Activated CD4-positive, alpha-beta memory T cell treated with anti-CD3 and anti-CD28 coated beads for 36 hours (primary cell): ENCODE measurements at places on chromosomes 2 and 18. TPM values are rescaled to one million over a fixed set of nuclear protein-coding genes. Genes with fewer than 3 reads are reported as not detected.

PEX13 gene
- total RNA-seq, result 18.4 TPM

RGPD3 gene
- total RNA-seq, result 0.24 TPM

RAB27B gene
- 0.31 TPM for total RNA-seq

PJVK gene
- 3.0 TPM for total RNA-seq

RNF152 gene
- total RNA-seq, result 0.12 TPM

POTEE gene
- 0.57 TPM for total RNA-seq

- DNase-seq, result no peak
Observed at GRCh38 chr2:219244789-219245147, 476 bp downstream of the GLB1L start.

GRCh38 chr2:10387033-10387432 is 61.1 kb downstream of the ODC1 start:
- DNase-seq, result no peak

GRCh38 chr2:175244697-175245096 is 63.2 kb upstream of the ATP5MC3 start:
- DNase-seq, result no peak

DNA sequence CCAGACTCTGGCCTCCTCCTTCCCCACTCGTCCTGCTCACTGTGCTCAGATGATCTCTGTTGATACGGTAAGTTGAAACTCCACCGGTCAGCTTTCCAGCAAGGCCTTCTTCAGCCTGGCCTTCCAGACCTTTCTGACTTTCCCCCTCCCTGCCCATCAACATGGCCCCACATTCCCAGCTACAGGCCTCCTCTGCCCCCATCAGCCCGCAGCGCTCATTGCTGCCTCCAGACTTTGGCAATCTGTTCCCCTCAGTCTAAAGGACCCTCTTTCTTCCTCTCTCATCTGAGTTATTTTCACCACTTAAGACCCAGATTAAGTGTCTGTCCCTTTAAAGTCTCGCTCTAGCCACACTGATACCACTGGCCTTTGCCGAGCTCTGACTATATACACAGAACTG is 10.6 kb downstream of the LOXHD1 start:
- no peak for DNase-seq

DNA sequence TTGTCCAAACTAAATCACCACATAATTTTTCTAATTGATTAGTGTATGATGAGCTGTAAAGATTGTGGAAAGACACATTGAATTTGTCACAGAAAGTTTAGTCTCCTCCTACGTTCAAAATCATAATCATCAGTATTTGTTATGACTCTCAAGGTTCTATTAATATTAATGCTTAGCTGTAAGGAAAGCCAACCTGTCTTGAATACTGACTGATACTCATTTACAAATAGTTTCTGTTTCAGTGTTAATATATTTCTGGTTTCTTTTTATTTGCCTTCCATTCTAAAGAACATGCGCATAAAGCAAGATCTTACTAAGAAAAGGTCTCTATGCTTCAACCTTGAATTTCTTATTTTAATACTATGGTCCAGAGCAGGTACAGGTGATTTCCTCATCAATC is 55.1 kb downstream of the CPS1 start:
- DNase-seq, result no peak

DNA sequence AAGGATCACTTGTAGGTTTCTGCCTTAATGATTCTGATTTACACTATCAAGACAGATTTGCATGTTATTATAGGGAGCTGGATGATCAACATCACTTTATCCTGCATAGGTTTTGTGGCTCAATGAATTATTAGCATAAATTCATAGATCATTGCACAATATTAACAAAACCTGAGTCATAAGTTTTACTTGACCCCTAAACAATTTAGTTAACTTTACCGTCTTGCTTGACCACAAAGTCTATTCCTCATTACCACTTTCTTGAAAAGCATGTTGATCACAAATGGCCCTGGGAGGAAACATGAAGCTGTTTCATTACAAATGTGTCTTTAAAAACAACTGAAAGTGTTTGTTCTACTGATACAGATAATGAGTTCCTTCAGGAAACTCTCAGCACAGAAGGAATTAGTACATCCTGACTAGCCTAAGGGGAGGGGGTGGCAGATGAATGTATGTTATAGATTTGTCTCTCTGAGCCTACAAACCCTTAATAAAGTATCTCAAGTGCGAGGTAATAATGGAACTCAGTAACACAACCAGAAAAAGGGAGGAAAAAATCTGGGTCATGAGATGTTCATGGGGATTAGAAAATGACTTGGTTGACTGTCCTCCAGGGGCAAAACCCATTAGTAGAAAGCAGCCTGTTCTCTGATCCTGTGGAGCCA is 303.4 kb downstream of the PIK3C3 start:
- no peak for DNase-seq

- DNase-seq, result no peak
Observed at GRCh38 chr2:22703286-22703920, 681.6 kb upstream of the KLHL29 start.
